ENCODE measurements at places on chromosomes 5 and 9. TPM values are rescaled to one million over a fixed set of nuclear protein-coding genes. Genes with fewer than 3 reads are reported as not detected.

The GFI1B gene
- 0.11 TPM for total RNA-seq

The NUTM2F gene
- not detected for total RNA-seq

The CKMT2 gene
- 2,236 TPM for total RNA-seq

The ADAMTS6 gene
- 0.96 TPM for total RNA-seq

The TRIM7 gene
- 5.6 TPM for total RNA-seq

The ZDHHC21 gene
- 8.4 TPM for total RNA-seq

The RNF183 gene
- not detected for total RNA-seq

The GRAMD2B gene
- total RNA-seq = 47.3 TPM

The GRXCR2 gene
- total RNA-seq = 0.94 TPM

The CER1 gene
- not detected for total RNA-seq

The FOXD4L4 gene
- not detected for total RNA-seq

The INSL6 gene
- not detected for total RNA-seq

The IFNK gene
- not detected for total RNA-seq

The KCNV2 gene
- total RNA-seq = not detected

The GRPEL2 gene
- 9.2 TPM for total RNA-seq

The CLTB gene
- 219 TPM for total RNA-seq

The TRAF1 gene
- 1.9 TPM for total RNA-seq

The FABP6 gene
- total RNA-seq = 5.2 TPM

The PCDHAC1 gene
- 0.08 TPM for total RNA-seq

The GNE gene
- 12.8 TPM for total RNA-seq

The PCDHB15 gene
- 6.4 TPM for total RNA-seq

The PPP2R2B gene
- total RNA-seq = 0.51 TPM

The OLFML2A gene
- total RNA-seq = 21.9 TPM

Measured in heart right ventricle (tissue), 16 donors.